ENCODE measurements at places on chromosomes 12 and 14. TPM values are rescaled to one million over a fixed set of nuclear protein-coding genes. Genes with fewer than 3 reads are reported as not detected.

DNA sequence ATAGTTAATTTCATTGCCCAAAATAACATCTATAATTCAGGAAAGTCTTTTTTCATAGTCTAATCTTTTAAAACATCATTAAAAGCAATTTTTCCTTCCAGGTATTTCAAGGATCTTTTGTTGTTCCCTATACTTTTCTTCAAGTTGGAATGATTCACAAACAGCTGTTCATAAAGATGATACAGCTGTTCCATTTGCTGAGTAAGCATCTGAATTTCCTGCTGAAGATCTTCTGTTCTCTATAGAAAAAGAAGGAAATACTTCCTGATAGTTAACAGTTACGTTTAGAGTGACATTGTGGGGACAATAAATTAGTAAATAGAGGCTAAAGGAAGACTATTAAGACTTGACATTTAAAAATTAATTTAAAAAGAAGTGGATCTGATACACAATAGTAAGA lies 30.3 kb upstream of the ESR2 start:
- no peak for DNase-seq

- DNase-seq: no peak
These were observed 4.8 kb upstream of the LGMN start for GRCh38 chr14:92753250-92753649.

GRCh38 chr12:108683906-108684556 lies 47.3 kb downstream of the CORO1C start:
- DNase-seq: no peak

GRCh38 chr12:101592921-101593320 lies 1.9 kb upstream of the MYBPC1 start:
- no peak for DNase-seq

DNA sequence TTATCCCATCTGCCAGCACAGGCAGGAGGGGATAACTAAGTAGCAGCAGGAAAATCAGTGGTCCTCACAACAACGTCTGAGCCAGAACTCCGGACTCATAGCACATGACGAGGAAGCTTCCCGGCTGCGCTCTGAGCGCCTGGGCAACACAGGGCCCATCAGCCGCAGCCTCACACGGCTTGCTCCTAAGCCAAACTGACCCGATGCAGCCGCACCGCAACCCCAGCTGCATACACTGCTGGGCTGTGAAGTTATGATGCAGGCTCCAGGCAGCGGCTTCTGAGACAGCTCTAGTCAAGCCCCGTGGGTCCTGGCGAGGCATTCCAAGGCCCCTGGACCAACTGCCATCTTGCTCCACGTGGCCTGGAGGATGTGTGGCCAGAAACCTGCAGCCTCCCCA lies 28.1 kb downstream of the ZFYVE21 start:
- no peak for DNase-seq

GRCh38 chr12:16670456-16671050 lies 64.6 kb upstream of the LMO3 start:
- no peak for DNase-seq

- DNase-seq: no peak
These were observed 27.2 kb upstream of the RGS6 start for GRCh38 chr14:71905031-71905430.

The SRRM4 gene
- 0.03 TPM for polyA plus RNA-seq

DNA sequence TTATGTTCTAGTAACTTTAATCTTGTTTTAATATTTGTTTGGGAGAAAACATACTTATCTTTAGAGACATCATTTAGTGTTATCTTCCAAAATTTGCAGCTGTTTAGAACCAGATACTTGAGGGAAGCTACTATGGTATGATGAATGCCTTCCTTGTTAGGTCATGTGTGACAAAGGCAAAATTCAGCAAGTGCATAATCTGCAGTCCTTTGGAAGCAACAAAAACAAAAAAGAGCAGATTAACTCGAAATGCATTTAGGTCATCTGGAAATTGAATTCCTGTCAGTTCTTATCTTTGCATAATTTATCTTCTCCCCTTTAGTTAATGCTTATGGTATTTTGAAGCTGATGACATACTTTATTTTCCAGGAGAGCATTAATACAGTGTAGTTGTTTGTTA lies 3.5 kb downstream of the FBXO34 start:
- DNase-seq: no peak

DNA sequence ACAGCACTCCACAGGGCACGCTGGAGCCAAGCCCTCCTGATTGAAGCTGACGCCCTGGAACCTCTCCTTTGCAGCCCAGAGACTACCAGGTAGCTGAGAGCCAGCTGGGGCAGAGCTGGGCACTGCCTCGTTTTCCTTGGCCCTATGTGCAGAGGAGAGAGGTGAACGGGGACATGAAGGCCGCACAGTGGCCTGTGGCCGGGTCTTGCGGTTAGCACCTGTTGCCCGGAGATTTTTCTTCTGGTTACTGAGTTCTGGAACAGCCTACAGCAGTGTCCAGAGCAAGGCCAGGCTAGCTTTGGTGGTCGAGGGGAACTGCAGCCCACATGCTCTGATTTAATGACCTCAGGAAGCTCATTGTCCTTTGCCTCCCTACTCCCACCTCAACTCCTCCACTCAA lies 201.3 kb upstream of the PRMT8 start:
- no peak for DNase-seq

- DNase-seq: no peak
These were observed 169.2 kb downstream of the CAPZA3 start for GRCh38 chr12:18907127-18907526.

- no peak for DNase-seq
These were observed 10.1 kb upstream of the SLC6A15 start for GRCh38 chr12:84922693-84923092.

The FAIM2 gene
- polyA plus RNA-seq: 1.9 TPM

GRCh38 chr14:90664911-90665310 lies 151.3 kb downstream of the TTC7B start:
- DNase-seq: no peak

DNA sequence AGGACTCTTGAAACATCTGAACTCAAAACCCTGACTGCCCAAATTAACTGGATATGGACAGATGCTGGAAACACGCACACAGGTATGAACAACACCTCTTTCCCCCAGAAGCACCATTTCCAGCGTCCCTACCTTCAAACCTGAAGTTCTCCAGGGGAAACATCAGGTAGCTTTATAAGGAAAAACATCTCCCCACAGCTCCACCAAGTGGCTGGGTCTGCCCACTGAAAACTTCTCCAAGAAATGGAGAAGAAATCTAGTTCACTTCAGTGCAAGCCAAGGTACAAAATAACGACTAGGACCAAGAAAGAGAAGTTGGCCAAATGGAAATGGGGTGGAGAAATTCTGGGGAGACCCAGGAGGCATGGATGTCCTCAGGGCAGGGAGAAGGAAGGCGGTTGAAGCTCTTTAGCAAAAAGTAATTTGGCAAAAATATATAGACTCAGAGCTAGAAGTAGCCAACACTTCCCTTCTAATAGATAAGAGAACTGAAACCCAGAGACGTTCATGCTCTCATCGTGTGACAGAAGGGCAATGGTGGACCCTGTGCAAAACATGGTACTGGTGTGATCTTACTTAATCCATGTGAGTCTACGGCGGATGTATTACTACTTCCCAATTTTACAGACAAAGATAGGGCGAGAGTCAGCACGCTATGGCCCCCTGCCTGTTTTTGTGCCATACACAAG lies 10.5 kb upstream of the NUAK1 start:
- DNase-seq: no peak

DNA sequence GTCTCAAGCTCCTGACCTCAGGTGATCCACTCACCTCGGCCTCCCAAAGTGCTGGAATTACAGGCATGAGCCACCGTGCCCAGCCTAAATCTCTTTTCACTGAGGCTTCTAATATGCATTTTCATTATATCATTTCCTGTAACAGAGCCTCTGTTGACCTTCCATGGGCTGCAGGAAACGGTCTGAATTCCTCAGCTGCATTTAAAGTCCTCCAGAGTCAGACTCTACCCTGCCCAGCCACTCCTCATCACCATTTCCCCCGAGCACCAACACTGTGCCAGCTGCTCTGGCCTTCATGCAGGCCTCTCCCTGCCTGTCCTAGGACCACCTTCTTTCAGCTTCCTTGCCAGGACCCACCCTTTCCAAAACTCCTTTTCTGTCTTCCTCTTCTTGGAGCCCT lies 9.8 kb upstream of the NFKBIA start:
- no peak for DNase-seq

The ZFHX2 gene
- 12.4 TPM for polyA plus RNA-seq

DNA sequence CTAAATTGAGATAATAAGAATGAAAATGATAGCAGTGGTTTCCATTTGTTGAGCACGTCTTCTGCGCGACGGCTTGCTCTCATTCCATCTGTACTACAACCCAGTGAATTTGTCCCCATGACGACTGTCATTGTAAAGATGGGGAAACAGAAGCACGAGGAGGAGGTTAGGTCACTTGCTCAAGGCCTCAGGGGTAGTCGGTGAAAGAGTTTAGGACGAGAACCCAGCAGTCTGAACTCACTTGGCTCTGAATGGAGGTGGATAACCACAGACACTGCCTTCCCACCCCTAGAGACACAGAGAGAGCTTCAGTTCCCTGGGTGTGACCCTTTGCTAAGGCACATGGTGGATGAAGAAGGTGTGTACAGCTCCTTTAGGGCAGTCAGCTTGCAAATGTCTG lies 30.9 kb upstream of the PLEKHG3 start:
- DNase-seq: no peak

The PRB2 gene
- 0.64 TPM for polyA plus RNA-seq

DNA sequence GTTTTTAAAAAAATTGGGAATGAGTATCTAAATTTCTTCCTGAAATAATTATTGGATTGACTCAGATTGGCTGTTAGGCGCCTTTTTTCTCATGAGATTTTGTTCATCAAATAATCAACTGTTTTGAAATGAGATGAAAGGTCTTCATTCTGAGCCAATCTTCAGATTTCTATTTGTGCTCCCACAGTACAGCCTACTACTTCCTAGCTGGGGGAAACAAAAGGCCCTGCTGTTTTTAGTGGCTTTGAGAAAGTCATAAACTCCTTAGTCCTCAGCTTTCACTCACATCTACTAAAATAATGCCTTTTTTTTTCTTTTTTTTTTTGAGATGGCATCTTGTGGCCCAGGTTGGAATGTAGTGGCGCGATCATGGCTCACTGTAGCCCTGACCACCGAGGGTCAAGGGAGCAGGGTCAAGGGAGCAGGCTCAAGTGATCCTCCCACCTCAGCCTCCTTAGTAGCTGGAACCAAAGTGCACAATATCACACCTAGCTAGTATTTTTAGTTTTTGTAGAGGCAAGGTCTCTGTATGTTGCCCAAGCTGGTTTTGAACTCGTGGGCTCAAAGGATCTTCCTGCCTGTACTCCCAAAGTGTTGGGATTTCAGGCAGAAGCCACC lies 15.2 kb downstream of the NACA start:
- no peak for DNase-seq

GRCh38 chr12:92619730-92620684 lies 82.8 kb upstream of the PLEKHG7 start:
- no peak for DNase-seq

- DNase-seq: no peak
These were observed 16.3 kb upstream of the MYO1H start for GRCh38 chr12:109331301-109331952.

The BCL11B gene
- polyA plus RNA-seq: 2.6 TPM

DNA sequence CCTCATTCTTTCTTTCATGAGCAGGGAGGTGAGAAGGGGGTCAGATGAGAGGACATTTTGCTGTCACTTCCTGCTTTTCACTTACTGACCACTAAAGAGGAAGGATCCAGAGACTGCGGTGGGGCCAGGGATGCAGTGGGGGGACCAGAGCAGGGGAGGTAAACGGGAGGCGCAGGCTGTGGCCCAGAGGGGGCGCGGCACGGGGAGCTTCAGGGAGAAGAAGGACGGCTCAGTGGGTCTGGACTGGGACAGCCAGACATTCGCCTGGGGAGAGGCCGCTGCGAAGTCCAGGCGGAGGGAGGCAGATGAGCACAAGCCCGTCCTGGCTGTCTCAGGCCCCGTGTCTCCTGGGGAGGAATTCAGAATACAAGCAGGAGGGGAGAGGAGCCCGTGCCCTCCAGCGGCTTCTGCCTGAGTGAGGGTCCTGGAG lies 41.2 kb downstream of the SLC6A12 start:
- DNase-seq: no peak

The COX8C gene
- 0.73 TPM for polyA plus RNA-seq

The RBM19 gene
- polyA plus RNA-seq: 46.9 TPM

DNA sequence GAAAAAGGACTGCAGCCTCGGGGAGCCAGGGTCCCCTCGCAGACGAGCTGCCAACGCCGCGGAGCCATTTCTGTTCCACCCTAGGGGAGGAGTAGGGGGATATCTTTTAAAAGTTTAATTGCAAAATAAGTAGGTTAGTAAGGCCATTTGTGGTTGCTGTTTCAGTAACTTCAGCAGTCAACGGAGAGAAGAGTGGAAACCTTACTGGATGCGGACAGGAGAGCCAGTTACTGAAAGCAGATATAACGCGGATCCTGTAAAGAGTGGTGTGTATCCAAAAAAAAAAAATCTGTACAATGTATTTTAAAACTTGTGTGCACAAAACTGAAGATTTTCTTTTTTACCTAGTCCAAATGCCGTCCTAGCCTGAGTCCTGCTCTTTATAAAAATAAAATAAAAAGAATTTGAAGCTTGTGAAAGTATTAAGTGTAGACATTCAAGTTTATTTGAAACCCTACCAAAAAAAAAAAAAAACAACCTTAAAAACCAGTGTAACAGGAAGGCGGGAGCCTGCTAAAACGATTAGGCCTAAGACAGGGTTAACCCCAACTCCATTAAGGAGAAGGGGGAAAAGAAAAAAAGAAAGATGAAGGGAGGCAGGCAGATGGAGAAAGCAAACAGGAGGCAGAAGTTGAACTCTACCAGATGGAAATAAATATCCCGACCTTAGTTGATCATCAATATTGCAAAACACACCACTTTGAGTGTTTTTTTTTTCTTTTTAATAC lies 1.0 kb upstream of the BTG1 start:
- DNase-seq: no peak

The CTSG gene
- polyA plus RNA-seq: 0.71 TPM

The ASCL1 gene
- 0.18 TPM for polyA plus RNA-seq

GRCh38 chr12:132218915-132219314 lies 74.7 kb downstream of the NOC4L start:
- DNase-seq: no peak

DNA sequence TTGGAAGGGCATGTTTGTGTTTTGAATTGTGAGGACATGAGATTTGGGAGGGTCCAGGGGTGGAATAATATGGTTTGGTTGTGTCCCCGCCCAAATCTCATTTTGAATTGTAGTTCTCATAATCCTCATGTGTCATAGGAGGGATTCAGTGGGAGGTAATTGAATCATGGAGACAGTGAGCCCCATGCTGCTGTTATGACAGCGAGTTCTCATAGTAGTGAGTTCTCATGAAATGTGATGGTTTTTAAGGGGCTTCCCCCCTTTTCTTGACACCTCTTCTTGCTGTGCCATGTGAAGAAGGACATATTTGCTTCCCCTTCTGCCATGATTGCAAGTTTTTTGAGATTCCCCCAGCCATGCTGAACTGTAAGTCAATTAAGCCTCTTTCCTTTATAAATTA lies 260.0 kb downstream of the DUSP6 start:
- DNase-seq: no peak

- no peak for DNase-seq
These were observed 138.0 kb downstream of the SLC38A6 start for GRCh38 chr14:61119006-61119405.

GRCh38 chr12:4190366-4191063 lies 83.0 kb upstream of the CCND2 start:
- DNase-seq: no peak

Measured in renal pelvis (tissue), 12 donors.